ENCODE measurements at places on chromosomes 7 and 10.

- peak; percentile 97 for DNase-seq
Measured at GRCh38 chr10:104268713-104269645, at the start of gene GSTO2. Gene GSTO2 (plus strand): TSS chr10:104269184. CDS start chr10:104274916, 5,732 bp downstream.

DNA sequence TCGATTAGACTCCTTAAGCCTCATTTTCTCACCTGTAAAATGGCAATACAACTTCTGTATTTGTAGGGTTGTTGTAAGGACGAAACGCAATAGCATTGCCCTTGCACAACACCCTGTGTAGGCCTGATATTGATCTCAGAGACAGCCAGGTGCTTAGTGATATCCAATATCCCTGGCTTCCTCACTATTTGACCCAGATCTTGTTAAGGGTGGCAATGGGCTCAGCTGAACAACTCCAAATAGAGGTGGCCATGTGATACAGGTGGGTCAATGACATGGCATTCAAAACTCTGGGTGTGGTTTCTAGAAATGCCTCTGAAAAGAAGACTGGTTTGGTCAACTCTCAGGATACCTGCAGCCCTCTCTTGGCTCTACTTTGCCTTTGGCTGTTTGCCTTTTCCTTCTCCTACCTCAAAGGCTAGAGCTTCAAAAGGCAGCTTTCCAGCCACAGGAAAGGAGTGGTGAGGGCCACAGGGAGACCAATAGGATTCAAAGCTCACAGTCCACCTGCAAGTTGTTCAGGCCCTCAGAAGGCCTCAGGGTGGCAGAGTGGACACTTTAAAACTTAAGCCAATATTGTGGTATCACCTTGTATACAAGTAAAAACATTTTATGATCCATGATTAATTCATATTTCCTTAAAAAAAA is 14.9 kb upstream of the GATAD1 start:
- DNase-seq, result no peak

DNA sequence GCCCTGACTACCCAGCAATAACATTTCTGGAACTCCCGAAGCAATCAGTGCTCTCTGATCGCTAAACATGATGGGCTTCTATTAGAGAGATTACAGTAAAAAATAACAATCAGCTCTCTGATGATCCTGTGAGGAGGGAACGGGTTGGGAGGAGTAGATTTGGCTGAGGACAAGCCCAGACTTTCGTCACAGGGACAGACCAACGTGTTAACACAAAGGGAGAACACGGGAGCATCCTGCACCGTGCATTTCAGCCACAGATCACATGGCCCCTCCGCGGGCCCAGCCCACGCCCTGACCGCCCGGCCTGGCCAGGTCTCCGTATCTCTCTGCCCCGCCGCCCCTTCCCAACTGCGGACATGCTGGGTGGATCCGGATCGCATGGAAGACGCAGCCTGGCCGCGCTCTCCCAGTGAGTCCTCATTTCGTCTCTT is 95.0 kb upstream of the AGBL3 start:
- peak; percentile 98 for DNase-seq

- DNase-seq, result no peak
Measured at GRCh38 chr7:27156508-27156898, at the start of gene HOXA7. Gene HOXA7 (minus strand): TSS chr7:27156675. CDS start chr7:27156545, 130 bp downstream.

DNA sequence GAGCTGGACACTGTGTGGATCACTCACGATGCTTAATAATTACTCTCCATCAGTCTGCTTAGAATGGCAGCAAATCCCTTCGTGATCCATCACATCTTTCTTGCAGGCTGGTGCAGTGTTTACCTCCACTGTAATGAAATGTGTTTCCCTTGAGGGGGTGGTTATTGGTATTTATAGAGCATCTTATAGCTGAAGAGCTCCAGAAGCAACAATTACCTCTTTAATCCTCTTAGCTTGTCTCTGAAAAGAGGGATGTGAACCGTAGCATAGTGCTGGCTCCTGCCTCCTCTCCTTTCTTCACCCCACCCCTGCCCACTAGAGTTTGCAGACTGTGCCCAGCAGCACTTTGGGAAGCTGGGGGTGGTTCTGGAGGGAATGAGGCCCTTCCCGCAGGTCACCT is 132.6 kb downstream of the CAMK1D start:
- no peak for DNase-seq

- DNase-seq, result no peak
Measured at GRCh38 chr7:67407392-67408071, 410.9 kb downstream of the TYW1 start.

GRCh38 chr10:129161150-129161549 is 305.9 kb upstream of the MGMT start:
- DNase-seq, result peak; percentile 41

- DNase-seq, result no peak
Measured at GRCh38 chr7:116584721-116585120, 59.9 kb downstream of the CAV1 start.

DNA sequence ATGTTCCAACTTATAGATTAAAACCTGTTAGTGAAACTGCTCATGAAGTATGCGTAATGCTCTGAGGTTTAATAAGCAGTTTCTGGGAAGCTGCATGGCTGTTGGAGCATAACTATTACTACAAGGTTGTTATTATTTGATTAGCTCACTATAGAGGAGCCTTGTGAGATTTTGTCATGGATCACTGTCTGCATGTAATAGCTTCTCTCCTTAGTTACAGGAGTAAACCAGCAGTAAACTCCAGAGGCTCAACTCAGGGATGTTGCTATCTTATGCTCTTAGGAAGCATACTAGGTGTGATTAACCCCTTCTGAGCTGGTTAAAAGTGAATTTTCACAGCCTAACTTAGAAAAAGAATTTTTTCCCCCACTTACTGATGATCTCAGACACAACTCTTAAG is 63.6 kb upstream of the IFRD1 start:
- DNase-seq, result no peak

- DNase-seq, result no peak
Measured at GRCh38 chr10:11516431-11516746, 95.1 kb downstream of the USP6NL start.

DNA sequence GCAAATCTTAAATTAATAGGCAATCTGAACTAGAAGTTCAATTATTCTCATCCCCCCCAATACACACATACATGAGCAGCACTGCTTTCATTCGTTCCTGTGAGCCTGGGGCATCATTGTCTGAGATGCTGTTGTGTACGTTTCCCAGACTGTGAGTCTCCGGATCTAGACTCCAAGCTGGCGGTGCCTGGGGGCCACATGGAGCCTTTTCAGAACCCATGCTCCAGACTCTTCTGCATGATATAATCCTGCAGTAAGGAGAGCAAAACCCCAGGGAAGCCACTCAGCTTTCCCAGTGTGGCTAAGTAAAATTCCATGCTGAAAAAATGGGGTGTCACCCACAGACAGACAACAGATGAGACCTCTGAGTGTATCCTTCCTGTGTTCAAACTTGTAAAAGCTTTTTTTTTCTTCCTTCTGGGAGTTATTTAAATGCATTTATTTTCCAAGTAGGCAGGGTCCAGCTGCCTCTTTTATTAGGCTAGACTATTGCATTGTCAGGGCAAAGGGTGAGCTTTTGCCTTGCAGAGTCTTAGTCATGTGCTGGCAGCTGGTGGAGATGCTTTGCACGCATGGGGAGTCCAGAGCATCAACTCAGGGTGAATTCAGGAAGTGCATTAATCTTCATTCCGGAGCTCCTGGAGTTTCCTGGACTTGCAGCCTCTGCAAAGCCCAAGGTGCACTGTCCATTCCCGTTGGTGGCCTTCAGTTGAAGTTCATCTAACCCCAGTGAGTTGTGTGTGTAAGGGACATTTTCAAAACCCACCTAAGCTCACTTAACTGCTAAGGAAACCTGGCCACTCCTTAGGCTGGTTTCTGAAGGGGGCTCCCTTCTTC is 185.7 kb upstream of the ADO start:
- DNase-seq, result peak; percentile 17

- peak; percentile 16 for DNase-seq
Measured at GRCh38 chr10:19654576-19654975, 161.7 kb upstream of the PLXDC2 start.

DNA sequence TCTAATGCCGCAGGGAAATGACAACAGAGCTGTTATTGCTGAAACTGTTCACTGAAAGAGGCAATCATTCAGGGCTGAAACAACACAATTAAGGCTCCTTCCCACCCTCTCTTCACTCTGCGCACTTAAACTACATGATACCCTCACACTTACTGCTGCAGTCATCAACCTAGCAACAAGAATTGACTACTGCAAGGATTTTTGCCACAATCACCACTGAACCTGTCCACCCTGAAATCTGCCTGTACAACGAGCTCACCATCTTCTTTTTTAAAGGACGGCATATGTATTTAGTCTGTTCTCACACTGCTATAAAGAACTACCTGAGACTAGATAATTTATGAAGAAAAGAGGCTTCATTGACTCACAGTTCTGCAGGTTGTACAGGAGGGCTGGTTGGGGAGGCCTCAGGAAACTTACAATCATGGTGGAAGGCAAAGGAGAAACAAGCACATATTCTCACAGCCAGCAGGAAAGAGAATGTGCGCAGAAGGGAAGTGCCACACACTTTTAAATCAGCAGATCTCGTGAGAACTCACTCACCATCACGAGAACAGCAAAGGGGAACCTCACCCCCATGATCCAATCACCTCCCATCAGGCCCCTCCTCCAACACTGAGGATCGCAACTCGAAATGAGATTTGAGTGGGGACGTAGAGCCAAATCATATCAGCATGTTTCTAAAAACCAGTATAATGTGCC is 131.7 kb downstream of the SORCS1 start:
- no peak for DNase-seq

DNA sequence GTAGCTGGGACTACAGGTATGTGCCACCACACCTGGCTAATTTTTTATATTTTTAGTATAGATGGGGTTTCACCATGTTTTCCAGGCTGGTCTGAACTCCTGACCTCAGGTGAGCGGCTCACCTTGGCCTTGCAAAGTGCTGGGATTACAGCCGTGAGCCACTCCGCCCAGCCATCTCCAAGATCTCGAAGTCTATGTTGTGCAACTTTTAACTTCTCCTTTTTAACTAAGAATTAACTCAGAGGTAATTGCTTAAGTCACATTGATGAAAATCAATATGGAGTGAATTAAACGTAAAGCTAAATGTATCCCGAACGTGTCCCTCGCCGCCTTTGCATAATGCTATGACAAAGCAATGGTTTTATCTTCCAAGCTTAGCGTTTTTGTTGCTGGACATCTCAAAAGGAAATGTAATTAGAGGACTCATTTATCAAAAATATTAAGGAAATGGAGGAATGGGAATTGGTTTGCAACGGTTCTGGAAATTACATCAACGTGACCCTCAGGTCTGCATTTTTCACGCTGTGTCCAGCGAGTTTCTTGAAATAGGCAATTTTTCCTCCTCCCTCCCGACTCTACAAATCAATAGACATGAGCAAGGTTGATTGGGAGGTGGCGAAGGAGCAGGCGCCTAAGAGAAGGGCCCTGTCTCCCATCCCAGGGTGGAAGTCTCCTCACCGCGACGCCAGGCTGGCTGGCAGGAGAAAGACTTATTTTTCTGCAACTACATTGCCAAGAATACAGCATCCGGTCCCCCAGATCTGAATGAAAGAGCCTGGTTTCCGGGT is 89.8 kb downstream of the TMEM130 start:
- DNase-seq, result no peak

- DNase-seq, result no peak
Measured at GRCh38 chr10:80204677-80205476, 460 bp downstream of the ANXA11 start.

DNA sequence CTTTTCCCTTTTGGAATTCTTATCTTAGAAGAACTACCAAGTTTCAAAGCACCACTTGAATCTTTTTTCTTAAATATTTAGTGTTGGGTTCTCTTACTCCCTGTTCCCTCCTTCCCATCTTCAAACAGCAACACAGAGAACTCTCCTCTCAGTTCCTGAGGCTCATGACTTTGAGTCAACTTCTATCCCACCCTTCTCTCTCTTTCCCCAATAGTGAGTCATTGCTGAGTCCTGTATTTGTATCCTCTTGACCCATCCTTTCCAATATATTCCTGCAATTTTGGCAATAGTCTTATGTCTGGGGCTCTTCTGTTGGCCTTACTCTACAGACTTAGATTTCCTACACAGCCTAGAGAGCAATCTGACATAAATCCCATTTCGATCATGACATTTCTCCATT is 20.8 kb upstream of the JCAD start:
- no peak for DNase-seq

GRCh38 chr10:118241229-118242137 is 100.6 kb downstream of the FAM204A start:
- peak; percentile 70 for DNase-seq

DNA sequence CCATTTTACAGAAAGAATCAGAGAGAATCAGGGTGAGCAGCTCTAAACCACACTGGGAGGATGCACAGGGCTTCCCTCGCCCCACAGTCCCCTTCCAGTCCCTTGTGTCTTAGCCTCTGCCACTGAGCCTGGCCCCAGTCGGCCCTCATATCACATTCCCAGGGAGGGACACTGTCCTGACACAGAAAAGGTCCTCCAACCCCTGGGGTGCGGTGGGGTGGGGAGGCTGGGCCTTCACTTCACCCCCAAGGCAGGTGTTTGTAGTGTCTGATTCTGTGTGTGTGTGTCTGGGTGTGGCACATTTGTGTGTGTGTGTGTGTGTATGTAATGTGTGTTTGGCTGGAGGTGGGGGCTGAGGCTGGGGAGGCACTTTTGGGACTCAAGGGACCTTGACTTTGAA is 1.8 kb upstream of the KCP start:
- DNase-seq, result no peak

GRCh38 chr10:60757420-60757895 is 20.8 kb upstream of the CDK1 start:
- DNase-seq, result no peak

- DNase-seq, result no peak
Measured at GRCh38 chr10:124728071-124728829, 15.9 kb downstream of the FAM53B start.

DNA sequence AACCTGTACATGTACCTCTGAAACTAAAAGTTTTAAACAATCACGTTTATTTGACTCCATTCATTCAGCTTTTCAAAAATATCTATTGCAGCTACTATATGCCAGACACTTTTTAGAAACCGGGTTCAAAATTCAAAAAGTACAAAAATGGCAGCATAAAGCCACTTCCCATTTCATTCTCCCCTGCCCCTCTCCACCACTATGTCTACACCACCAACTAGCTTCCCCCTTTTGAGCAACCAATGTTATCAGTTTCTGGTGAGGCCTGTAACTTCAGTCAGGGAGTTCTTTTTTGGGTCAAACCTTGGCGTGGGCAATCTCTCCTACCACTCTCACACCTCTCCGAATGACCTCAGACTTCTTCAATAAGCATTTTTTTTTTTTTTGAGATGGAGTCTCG is 11.5 kb upstream of the HHEX start:
- no peak for DNase-seq

Measured in fibroblast of gingiva (primary cell).